ENCODE measurements at places on chromosomes 1 and 21. TPM values are rescaled to one million over a fixed set of nuclear protein-coding genes. Genes with fewer than 3 reads are reported as not detected.

PYHIN1 gene
- not detected for total RNA-seq

FCRL4 gene
- not detected for total RNA-seq

DCST2 gene
- total RNA-seq: not detected

OR2M5 gene
- not detected for total RNA-seq

AMPD2 gene
- 34.4 TPM for total RNA-seq
